ENCODE measurements at places on chromosomes 5 and 9.

DNA sequence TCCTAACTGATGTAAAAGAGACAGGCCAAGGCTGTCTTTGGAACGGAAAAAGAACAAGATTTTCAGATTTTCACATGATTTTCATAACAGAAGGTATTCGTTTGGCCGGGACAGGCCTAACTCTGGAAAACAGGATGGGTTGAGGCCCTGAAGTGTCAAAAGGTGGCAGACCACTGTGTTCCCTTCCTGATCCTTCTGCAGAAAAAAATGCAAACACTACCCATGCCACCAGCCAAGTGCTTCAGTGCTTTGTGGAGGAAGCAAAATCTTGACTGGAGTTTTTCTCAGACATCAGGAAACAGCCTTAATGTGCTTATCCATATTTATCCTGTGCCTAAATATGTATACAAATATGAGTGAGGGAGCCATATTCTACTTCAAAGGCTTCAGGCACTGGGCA is 113.5 kb upstream of the IL6ST start:
- no peak for DNase-seq

DNA sequence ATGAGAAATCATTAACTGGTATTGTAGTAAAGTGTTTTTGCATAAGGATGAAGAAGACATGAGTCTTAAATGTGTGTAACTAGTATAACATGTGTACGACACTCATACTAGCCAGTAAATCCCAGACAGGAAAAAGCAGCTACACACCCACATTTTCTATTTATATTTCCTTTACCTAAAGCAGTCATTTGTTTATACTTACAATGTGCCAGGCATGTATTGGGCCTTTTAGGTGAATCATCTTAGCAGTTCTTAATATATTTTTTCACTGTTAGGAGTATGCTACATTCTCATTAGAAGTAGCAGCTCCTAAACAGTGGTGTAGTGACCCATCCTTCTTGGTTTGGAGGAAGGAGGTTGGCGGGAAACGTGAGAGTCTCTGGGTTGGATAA is 55.8 kb upstream of the TMC1 start:
- DNase-seq, result no peak

DNA sequence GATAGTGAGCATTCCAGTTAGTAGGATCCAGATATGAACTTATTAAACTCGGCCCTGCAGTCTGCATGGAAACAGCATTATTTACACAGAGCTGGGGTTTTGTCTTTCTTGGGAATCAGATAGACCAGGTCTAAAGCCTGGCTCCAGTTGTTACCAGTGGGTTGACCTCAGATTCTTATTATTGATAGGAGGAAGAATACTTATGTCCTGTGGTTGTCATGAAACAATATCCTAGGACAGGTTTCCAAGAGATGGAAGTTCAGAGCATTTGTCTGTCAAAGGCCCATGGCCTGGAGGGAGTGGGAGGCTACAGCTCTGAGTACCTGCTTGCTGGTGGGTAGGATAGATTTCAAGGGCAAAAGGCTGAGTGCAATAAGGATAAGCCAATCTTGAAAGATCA is 129.2 kb downstream of the BOD1 start:
- DNase-seq, result no peak

DNA sequence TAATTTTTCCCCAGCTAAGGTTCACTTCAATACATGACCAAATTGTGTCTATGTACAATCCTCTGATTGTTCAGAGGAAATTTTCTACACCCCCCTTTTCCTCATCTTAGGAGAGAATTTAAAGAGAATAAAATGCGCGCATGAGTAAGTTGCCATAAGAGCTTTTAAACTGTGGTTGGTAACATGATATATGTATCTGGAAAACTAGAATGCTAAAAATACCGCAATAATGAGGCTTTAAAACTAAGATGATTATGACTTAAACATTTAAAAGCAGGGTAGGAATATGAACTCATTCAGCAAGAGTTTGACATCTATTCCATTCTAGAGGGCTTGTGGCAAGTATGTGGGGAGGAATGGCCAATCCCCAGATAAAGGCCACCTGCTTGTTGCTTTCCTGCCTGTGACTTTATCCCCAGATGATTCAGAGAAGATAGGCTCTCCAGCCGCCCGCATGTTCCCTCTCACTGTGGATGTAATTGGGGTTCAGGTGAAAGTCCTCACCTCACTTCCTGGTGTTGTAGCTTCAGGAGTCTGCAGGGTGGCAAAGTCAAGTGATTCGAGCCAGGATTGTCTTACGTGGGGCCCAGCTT is 26.5 kb upstream of the BASP1 start:
- DNase-seq, result no peak

DNA sequence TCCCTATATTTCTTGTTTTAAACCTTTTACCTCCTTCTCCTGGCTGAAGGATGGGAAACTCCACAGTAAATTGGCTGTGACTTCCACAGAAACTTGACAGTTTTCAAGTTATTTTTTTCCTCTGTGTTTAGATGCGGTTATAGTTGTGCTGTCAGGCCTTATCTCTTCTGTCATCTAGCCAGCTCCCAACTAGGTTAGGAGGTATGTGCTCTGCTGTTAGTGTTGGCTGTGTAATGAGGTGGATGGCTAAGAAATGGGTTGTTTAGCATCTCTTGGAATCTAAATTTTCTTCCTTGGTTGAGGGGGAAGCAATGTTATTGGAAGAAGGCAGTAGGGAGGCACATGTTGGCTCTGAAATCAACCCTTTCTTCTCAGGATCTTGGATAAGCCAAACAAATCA is 149.9 kb upstream of the RUSC2 start:
- no peak for DNase-seq

GRCh38 chr9:134085674-134086073 is 17.8 kb upstream of the BRD3 start:
- no peak for DNase-seq
